GM23248 (cell line): ENCODE measurements at places on chromosomes 4 and X. TPM values are rescaled to one million over a fixed set of nuclear protein-coding genes. Genes with fewer than 3 reads are reported as not detected.
A peak's percentile ranks its signal among the peaks of the same experiment; 100 is the strongest.

DNA sequence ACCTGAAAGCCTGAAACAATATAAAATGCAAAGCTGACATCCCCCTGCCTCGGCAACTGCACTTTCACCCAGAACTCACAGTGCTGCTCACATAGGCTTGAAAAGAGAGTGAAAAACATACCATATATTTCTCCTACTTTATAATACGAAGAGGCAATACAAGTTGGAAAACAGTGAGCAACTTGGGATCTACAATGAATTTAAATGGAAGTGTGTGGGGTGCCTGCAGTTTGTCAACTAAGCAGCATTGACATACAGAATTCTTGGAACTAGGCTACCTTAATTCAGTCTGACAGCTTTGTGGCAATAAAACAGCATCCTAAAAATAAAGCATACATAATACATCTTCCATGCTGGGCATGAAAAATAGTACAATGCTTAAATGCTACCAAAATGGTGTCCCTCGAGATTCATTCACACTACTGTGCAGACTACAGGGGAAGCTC lies 8.0 kb downstream of the GASK1B start:
- DNase-seq = no peak

The CT47B1 gene
- not detected in 2 replicates for total RNA-seq

DNA sequence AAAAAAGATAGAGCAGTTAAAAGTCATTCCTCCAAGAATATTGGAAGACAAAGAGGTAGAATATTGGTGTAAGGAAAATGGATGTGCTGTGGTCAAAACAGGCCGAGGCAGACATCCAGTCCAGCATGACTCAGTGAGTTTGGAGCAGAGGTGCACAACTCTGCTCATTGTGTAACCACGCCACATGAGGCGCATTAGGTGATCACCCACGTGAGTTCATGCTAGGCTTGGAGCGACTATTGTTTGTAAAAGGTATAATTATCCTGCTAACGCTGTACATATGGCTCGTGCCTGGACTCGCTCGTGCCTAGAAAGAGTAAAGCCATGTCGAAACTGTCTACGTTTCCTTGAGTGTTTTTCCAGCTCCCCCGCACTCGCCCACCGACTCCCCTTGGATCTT lies 23.9 kb downstream of the C4orf54 start:
- no peak for DNase-seq

GRCh38 chr4:40269133-40269532 lies 66.0 kb upstream of the CHRNA9 start:
- no peak for DNase-seq

- DNase-seq = peak; percentile 97
Observed at GRCh38 chr4:118765399-118765798, 70.5 kb downstream of the SEC24D start.

The FRMPD4 gene
- not detected in 2 replicates for total RNA-seq

DNA sequence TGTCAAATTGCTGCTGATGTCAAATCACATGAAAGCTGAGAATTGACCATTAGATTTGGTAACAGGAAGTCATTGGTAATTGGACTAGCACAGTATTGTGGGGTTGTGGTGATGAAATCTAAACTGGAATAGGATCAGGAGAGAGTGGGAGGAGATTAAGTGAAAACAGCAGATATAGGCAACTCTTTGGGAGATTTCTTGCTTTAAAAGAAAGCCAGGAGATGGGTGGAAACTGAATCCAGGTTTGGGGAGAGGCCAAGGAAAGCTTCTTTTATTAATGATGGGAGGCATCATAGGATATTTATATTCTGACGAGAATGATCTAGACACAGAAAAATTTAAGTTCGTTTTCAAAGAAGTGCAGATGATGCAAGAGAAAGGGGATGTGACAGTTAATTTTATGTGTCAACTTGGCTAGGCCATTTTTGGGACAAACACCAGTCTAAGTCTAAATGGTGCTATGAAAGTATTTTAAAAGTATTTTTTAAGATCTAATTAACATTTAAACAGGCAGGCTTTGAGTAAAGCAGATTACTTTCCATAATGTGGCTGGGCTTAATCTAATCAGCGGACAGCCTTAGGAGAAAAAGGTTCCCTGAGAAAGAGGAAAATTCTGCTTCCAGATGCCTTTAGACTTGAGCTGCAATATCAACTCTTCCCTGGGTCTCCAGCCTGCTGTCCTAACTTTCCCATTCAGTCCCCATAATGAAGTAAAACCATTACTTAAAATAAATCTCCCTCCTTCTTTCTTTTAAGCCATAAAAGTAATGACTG lies 24.7 kb downstream of the SEC24D start:
- DNase-seq = peak; percentile 90

DNA sequence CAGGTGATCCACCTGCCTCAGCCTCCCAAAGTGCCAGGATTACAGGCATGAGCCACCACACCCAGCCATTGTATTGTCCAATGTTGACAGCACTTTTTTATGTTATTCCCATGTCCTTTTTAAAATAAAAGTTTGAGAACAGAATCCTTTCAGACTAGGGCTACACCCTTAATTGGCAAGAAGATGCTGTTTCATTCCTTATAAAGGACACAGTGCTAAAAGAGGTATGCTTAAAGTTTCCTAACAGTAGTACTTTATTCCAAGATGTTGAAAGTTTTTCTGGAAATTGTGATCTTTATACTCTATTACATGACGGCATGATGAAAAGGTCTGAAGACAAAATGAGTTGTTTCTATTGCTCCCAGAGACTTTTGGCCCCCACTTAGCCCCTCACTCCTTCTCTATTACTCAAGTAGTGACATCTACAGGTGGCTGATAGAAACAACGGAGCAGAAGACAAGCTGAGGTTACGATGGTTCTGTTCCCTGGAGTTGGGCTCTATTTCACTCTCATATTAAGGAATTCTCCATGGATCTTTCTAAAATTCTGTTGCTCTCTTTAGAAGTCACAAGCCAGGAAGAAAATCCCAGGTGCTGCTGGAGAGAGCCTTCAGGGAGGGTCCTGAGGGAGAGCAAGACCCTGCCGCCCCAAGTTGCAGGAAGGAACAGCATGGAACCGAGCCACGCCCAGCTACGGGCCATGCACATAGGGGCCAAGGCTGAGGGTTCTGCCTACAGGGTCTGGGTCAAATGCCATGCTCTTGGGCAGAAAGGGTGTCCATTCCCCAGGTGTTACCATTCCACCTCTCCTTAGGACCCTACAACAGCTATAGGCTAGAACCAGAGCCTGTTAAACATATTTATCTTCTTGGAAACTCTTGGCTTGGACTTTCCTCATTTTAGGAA lies 22.8 kb downstream of the RPL9 start:
- no peak for DNase-seq

GRCh38 chr4:127217586-127218229 lies 415.0 kb upstream of the INTU start:
- no peak for DNase-seq

GRCh38 chr4:116880625-116881024 lies 204.8 kb downstream of the TRAM1L1 start:
- no peak for DNase-seq

- DNase-seq = no peak
Observed at GRCh38 chrX:43676971-43677572, 21.0 kb downstream of the MAOA start.

The PHEX gene
- 0.63 and 0.65 TPM in 2 replicates for total RNA-seq

GRCh38 chr4:133150486-133151340 lies 1.6 kb downstream of the PCDH10 start:
- DNase-seq = peak; percentile 4

The PNMA3 gene
- total RNA-seq = not detected in 2 replicates

The PDE6B gene
- 0.11 and 0.13 TPM in 2 replicates for total RNA-seq

The TCEAL6 gene
- not detected in 2 replicates for total RNA-seq

- DNase-seq = no peak
Observed at GRCh38 chr4:115944146-115944905, 830.9 kb upstream of the NDST4 start.

The UPF3B gene
- 3.1 and 3.3 TPM in 2 replicates for total RNA-seq

- DNase-seq = no peak
Observed at GRCh38 chr4:62232814-62233213, 1032.7 kb downstream of the ADGRL3 start.

GRCh38 chrX:16931855-16932575 lies 14.4 kb upstream of the REPS2 start:
- no peak for DNase-seq

DNA sequence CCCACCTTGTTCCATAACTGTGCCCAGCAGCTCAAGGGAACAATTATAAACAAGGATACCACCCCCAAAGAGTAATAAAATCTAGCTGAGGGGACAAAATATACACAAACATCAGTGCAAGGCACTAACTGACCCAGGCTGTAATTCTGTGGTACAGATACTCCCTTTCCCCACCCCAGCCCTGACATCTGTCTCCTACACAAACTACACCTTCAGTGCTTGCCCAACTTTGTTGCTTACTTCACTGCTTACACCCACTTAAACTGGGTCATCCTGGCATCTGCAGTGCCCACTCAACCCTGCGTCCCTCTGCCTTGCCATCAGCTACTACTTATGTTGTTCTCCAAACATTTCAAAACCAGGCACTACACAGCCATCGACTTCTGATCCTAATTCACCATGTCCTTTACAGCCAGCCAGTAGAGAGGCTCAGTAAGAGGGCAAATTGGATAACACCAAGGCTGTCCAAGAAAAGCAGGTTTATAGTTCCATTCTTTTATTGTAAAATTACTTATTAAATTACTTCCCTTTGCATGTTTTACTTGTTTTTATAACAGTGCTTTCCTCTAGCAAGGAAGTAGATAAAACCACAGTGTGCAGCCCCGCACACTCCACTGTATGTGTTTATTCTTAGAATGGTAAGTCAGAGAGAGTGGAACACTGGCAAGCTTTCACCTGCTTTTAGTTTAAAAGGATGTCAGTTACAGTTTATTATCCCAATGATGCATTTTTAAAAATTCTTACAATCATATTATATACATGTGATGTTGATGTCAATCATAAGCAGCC lies 149.6 kb downstream of the INPP4B start:
- DNase-seq = peak; percentile 15

- DNase-seq = no peak
Observed at GRCh38 chr4:46594661-46595060, 204.7 kb upstream of the GABRA2 start.

The USP51 gene
- total RNA-seq = 0.89 and 1.1 TPM in 2 replicates

GRCh38 chr4:101987623-101988243 lies 197.2 kb downstream of the BANK1 start:
- no peak for DNase-seq

- DNase-seq = peak; percentile 65
Observed at GRCh38 chrX:108313669-108314068, 124.6 kb downstream of the COL4A6 start.

The SULT1E1 gene
- total RNA-seq = not detected in 2 replicates

The SSX3 gene
- total RNA-seq = not detected in 2 replicates

- DNase-seq = no peak
Observed at GRCh38 chr4:119240128-119240527, 27.6 kb downstream of the USP53 start.

DNA sequence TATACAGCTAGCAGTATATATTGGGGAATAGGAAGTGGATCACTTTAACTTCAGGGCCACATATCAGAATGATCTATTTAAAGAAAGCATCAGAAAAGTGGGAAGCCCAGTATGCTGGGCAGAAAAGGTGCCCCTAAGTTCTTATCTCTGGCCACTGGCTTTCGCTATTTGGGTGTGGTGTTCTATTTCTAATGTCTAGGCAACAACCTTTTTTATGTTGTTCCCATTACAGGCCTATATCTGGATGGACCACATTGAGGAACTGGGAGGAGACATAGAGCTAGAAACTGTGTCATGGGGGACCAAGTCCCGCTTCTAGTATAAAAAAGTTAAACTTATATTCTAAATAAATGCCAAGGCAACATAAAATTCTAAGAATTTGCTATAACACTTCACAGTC lies 935.6 kb downstream of the PDHA2 start:
- DNase-seq = no peak

The REPS2 gene
- 0.11 TPM in 1 of 2 replicates, not detected in the other for total RNA-seq

- DNase-seq = no peak
Observed at GRCh38 chrX:24662352-24662751, 15.2 kb upstream of the PCYT1B start.

GRCh38 chr4:45865781-45866180 lies 258.1 kb downstream of the GABRG1 start:
- DNase-seq = no peak

DNA sequence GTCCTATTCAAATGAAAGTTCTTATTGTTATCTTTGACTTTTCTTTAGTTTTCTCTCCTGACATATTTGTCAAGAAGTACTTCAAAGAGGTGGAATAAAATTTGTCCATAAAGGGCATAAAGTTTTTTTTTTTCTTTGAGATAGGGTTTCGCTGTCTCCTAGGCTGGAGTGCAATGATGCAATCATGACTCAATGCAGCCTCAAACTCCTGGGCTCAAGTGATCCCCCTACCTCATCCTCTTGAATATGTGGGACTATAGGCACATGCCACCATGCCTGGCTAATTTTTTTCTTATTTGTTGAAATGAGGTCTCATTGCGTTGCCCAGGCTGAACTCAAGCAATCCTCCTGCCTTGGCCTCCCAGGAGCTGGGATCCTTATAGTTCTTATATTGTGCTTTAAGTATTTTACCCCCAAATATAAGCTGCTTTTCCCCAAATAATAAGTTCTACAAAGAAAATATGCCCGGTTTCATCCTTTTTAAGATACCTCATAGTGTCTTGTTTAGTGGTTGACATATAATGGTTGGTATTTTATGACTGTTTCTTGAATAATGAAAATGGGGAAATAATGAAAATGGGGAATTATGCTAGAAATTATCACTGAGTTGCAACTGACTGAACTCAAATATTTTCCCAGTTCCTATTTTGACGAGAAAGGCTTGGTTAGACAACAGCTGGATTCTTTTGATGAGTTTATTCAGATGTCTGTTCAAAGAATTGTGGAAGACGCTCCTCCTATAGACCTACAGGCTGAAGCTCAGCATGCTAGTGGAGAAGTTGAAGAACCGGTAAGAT lies 11.6 kb downstream of the POLR2B start:
- DNase-seq = peak; percentile 22

GRCh38 chr4:44984083-44984482 lies 257.7 kb upstream of the GNPDA2 start:
- no peak for DNase-seq

- DNase-seq = no peak
Observed at GRCh38 chr4:2091990-2092668, 33.0 kb downstream of the NAT8L start.

DNA sequence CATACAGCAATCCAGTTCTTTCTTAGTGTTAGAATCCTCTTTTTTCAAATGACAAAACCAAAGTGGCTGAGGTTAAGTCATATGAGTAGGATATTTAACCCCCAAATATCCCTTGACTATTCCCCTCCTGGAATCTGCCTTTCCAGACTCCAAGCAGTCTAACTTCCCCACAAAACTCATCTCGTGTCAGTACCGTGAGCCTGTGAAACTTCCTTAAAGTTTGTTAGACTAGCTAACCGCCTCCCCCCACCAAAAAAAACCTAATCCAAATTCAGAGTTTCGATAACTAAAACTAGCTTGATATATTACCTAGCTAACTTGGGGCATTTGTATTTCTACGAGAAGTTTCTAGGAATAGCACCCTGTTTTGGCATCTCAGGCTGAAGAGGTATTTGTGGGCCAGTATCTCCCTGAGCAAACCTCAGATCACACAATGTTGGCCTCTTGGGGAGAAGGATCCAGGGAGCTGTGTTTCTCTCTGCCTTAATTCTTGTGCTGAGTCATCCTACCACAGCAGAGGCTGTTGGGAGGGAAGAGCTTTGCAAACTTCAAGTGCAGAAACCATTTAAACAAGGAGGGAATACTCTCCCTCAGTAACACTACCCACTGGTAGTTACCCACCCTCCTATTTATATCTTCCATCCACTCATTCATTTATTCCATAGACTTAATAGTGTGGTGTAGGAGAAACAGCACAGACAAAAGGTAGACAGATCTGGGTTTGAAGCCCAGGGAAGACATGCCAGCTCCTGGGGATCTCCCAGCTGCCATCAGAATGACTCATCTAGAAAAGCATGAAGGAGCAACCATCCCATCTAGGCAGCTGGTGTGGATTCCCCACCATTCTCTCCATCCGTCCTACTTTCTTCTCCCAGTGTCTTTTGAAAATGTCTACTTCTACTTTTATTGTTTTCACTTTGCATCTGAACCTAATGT lies 39.3 kb upstream of the TXK start:
- DNase-seq = peak; percentile 69
